ENCODE measurements at places on chromosomes 6 and 20. TPM values are rescaled to one million over a fixed set of nuclear protein-coding genes. Genes with fewer than 3 reads are reported as not detected.

- DNase-seq, result no peak
Measured at GRCh38 chr20:38089500-38089899, 56.0 kb downstream of the RPRD1B start.

The ACOT8 gene
- total RNA-seq, result 20.0 TPM

GRCh38 chr6:75326557-75327258, 42.1 kb upstream of the TMEM30A start:
- DNase-seq, result no peak

DNA sequence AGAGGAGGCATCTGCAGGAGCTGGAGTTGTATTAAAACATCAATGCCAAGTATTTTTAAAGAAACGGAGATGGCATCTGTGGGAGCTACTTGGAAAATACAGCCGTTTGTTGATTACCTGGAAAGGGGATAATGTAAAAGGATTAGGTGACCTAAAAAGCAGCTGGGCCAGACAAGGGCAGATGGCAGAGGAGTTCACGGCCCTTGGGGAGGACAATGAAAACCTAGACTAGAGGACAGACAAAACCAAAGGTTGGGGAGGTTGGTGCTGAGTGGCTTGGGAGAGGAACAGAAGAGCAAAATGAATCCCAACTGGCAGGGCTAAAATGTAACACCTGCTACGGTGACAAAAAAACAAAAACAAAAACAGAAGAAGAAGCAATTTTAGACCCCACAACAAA, 260.5 kb upstream of the JARID2 start:
- no peak for DNase-seq

- DNase-seq, result no peak
Measured at GRCh38 chr6:87608802-87609201, 18.9 kb downstream of the ORC3 start.

DNA sequence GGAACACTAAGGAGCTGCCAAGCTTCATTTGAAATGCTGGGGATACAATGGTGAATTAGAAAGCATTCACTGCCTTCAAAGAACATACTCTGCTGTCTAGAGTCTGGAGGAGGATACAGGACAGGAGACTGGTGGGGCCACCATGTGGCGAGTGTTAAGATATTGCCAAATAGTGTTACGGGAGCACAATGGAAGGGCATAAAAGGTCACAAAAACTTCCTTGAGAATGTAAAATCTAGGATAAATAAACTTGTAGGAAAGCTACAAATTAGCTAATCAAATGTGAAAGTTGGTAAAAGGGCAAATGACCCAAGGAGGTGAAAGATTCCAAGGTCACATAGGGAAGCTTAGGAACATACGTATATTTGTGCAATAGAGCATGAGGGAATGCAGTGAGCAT, 271.7 kb downstream of the RFPL4B start:
- no peak for DNase-seq

DNA sequence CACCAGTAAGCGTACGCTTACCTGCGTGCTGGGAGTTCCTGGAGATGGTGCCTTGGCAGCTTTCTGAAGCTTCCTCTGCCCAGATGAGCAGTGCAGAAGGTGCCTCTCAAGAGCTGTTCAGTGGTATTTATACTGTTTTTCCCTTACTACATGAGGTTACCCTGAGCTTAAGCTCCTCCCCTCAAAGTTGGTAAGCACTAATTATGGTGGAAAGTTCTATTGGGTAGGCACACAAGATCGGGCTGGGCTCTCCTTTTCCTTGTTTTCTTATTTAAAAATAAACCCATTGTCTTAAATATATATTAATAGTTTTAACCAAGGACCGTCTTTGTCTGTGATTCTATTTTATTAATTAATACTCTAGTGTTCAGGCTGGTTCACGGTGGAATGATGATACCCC, at the start of gene COL10A1:
TSS of gene COL10A1 (minus strand) at position 101 of the 400 bp plus-strand sequence. CDS start 640 bp downstream, outside the sequence.
- no peak for DNase-seq

DNA sequence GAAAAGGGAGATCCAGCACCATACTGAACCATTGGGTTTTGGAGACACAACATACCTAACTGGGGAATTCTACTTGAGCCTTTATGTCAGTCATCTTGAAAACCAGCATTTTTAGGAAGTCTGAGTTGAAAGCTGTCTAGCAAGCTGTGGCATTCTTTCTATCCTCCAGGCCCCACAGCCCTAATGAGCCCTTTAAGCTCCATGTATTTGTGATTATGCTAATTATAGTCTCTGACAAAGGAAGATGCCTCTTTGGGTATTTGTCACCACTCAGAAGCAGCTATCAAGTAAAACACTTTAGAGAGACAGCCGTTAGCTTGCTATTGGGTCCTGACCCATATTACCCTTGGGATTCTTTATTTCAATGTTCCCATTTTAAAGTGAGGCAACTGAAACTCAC, 159.5 kb upstream of the MANEA start:
- no peak for DNase-seq

The TULP1 gene
- 40.9 TPM for total RNA-seq

DNA sequence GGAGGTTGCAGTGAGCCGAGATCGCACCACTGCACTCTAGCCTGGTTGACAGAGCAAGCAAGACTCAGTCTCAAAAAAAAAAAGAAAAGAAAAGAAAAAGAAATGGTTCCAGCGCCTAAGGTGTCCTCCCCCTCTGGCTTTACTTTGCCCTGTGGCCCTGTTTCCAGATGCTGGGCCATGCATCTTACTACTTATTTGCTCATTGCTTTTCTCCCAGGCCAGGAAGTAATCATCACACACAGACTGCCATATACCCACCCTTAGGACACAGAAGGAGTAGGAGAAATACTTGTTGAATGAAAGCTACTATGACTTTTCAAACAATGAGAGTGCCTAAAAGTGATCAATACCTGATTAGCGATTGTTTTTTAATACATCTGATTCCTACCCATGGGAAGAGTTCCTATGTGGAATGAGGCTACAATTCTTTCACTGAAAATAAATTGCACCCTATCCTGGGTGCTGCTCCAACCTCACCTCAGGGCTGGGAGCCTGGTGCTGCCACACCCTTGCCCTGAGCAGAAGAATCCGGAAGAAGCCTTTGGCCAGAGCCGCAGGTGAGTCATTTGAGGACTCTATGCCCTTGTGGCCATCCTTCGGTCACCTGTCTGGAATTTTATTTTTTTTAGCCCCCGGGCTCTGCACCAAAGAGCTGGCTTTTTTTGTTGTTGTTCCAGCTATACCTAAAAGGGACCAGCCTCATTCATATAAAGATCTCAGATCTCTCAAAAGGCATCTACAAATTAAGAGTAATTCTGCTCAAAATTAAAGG, 22.7 kb upstream of the TFAP2C start:
- DNase-seq, result no peak

The OR2B6 gene
- total RNA-seq, result not detected

DNA sequence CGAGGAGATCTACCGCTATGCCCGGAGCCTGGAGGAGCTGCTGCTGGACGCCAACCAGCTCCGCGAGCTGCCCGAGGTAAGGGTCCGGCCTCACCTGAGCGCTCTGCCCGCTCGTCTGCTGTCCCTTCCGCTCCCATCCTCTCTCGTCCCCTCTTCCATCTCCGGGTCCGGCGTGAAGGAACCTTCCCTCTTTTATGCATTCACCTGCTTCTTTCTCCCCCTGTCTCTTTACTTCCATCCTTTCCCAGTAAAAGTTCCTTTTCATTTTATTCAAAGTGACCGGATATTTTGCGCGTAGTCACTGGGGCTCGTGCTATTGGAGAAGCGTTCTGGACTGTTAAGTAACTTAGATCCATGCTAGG, 516 bp downstream of the LRRC1 start:
- DNase-seq, result no peak

- DNase-seq, result no peak
Measured at GRCh38 chr6:116433206-116433712, 27.9 kb upstream of the CALHM6 start.

GRCh38 chr20:1920252-1920651, 25.0 kb downstream of the SIRPA start:
- no peak for DNase-seq

GRCh38 chr20:18926965-18927364, 113.4 kb downstream of the SCP2D1 start:
- no peak for DNase-seq

The VGLL2 gene
- not detected for total RNA-seq

The DSTN gene
- 878 TPM for total RNA-seq

DNA sequence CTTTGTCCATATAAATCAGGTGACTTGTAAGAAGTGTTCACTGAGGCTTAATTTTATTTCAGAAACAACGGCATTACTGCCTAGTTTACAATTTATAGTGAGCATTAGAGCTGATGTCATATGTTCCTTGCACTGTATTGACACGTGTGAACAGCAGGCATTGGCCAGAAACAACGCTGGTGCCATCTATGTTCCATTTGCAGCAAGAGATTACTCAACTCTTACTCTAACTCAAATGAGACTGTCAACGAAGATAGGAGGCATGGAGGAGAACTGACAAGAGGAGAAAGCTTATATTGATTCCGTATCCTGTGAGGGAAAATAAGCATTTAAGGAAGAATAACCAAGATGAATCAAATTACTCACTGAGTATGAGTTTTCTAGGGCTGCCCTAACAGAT, 48.4 kb downstream of the MTFR2 start:
- DNase-seq, result no peak

GRCh38 chr6:71072508-71072907, 115.6 kb upstream of the B3GAT2 start:
- no peak for DNase-seq

- DNase-seq, result peak; percentile 59
Measured at GRCh38 chr6:106444777-106445507, 84.4 kb downstream of the CRYBG1 start.

The C20orf144 gene
- not detected for total RNA-seq

DNA sequence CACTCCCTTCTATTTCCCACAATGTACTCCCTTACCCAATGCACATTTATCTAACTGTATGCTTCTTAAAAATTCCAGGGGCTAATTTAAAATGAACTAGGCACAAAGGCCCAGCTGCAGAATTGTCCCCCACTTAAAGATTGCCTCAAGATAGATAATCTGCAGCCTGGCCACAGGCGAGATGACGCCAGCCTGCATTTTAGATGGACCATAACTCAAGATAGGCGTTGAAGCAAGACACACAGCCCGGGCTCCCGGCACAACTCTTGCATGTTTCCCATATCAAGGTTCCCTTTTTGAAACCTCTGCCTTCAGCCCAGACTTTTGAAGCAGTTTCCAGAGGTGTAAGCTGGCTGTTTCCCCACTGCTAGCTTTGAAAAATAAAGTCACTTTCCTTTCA, 3.2 kb upstream of the REPS1 start:
- DNase-seq, result no peak

DNA sequence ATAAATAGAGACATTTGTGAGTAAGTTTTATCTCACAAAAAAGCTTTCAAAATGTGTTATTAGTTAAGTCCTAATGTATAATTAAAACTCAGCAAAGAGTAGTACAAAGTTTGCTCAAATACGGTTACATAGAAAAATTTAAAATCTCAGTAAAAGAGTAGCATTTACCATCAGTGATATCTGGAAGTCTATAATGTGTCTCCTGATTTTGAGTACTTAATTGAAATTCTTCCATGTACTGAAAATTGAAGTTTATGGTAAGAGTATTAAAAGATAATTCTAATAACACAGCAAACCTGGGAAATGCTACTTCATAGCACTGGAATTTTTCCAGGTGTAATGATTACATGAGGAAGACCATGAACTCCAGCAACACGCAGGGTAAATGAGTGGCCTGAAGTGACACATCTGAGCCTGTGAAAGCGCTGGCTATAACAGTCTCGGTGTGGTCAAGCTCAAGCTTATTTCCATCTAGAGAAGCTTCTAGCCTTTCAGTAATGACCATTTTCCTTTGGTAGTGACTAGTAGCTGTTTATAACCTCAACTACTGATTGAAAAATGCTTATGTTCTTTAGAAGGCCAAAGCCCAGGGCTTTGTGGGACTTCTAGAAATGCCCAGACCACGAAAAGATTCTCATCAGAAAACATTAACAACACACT, 203.2 kb downstream of the ISM1 start:
- no peak for DNase-seq

GRCh38 chr6:1679031-1679687, 69.4 kb downstream of the FOXC1 start:
- DNase-seq, result no peak

- no peak for DNase-seq
Measured at GRCh38 chr20:45119556-45120266, 4.6 kb downstream of the WFDC12 start.

The RIMS4 gene
- 2.9 TPM for total RNA-seq

- DNase-seq, result peak; percentile 15
Measured at GRCh38 chr6:19812512-19813119, 24.6 kb upstream of the ID4 start.

DNA sequence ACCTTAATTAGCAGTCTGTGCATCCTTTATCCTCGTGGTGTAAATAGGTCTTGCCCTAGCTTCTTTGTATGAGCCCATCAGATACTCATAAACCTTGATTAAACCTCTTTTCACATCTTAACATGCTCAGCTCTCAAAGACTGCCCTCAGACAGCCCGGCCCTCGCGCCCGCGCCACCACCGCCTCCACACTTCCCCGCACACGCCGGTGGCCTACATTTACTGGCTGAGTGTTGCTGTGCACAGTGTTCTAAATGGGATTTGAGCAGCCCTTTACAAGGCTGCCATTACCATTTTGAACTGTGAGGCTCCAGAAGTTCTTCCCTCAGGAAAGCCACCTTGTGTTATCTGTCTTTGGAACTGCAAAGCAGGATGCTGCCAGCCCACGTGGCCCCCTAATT, 63.0 kb upstream of the INSM1 start:
- DNase-seq, result no peak

- no peak for DNase-seq
Measured at GRCh38 chr6:140554421-140554820, 1180.0 kb upstream of the CITED2 start.

DNA sequence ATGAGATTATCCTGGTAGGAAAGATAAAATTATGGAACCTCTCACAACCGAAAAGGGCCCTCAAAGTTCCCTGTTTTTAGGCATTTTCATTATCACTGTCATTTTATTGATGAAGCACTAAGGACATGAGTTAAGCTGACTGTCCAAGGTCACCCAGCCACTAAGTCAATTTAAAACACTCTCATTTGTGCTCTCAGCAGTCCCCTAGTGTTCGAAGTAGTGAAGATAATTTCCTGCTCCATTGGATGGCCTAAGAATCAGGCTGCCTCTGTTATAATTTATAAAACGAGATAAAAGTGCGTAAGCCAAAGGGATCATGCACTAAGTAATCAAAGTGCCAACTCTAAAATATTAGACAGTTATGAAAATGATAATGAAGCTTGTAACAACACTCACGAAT, 169.1 kb downstream of the KIF16B start:
- DNase-seq, result no peak

GRCh38 chr20:10619427-10619826, 54.4 kb downstream of the JAG1 start:
- DNase-seq, result peak; percentile 88

The FRS3 gene
- total RNA-seq, result not detected

The TTLL9 gene
- total RNA-seq, result 5.8 TPM

DNA sequence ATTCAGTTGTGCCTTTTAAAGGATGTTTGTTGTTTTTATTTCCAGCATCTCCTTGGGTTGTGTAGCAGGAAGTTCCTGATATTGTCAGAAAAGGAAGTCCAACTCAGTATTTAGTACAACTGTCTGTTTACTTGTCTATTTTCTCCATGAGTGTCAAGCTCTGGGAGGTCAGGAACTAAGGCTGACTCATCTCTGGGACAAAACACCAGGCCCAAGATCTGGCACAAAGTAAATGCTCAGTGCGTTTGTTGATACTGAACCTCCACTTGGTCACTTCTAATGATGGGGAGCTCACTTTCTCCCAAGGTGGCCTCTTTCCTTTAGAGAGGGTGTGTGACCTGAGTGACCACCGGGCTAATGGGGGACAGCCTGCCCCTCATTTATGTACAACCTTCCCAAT, 12.6 kb upstream of the PIGU start:
- no peak for DNase-seq

The FABP7 gene
- total RNA-seq, result 17.3 TPM

Data from umbilical cord (tissue), 2 donors.